ENCODE measurements at places on chromosomes 6 and 20.
A peak's percentile ranks its signal among the peaks of the same experiment; 100 is the strongest.

DNA sequence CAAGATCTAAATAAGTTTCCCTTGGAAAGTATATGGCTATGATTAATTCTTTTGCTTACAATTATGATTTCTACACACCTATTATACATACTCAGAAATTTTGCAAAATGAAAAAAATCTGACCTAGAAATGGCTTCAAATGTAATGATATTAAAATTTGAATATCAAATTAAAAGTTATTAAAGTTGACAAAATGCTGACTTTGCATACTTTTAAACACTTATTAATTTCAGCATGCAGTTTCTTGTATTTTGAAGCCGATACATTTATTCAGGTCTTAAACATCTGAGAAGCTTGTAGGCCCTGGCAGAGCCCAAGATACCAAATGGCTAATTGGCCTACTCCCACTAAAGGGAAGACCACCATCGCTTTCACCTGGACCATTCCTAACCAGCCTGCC lies 59.8 kb downstream of the SMLR1 start:
- no peak for DNase-seq

- DNase-seq: peak; percentile 66
Observed at GRCh38 chr6:32941214-32941768, 463 bp upstream of the HLA-DMB start.

GRCh38 chr6:160028487-160029275 lies 59.8 kb downstream of the IGF2R start:
- no peak for DNase-seq

DNA sequence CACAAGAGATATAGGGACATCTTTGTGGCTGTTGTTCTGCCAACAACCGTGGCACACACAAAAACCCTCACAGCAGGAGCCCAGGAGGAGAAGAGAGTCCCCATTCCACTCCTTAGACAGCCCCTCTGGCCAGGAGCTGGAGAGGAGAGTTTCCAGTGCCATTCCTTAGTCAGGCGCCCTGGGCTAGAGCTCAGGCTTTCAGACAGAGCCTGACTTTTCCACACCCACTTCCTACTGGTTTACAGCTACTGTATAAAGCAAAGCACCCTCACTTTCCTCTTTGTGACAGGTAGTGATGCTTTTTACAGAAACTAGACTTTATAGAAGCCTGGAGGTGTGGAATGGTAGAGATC lies 145.9 kb downstream of the SYCP2 start:
- no peak for DNase-seq

GRCh38 chr6:127092466-127092865 lies 26.0 kb upstream of the RSPO3 start:
- no peak for DNase-seq

- DNase-seq: no peak
Observed at GRCh38 chr20:10007747-10008146, 27.0 kb upstream of the ANKEF1 start.

DNA sequence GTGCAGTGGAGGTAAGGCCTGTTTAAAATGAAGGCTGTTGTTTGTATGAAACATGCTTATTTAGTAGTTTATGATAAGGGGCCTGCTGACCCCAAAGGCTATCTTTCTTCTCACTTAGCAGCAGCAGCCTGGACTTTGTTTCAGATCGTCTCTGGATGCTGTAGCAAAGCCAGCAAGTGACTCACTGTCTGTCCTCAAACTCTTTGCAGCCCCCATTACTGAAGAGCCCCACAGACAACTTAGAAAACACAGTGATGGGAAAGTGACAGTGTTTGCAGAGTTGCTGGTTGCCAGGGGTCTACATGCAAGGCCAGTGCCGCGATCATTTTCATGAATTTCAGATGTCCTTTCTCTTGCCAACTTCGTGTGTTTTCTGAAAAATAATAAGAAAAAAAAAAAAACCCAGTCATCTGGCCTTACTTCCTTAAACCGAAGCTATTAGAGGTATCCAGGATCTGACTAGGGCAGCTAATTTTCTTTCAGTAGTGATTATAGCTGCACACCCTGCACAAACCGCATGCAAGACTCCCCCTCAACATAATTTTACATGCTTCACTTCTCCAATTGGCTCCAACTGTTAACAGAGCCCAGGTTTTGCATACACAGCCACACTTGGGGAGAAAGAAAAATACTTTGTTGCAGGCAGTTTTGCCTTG lies 11.6 kb upstream of the F13A1 start:
- DNase-seq: no peak

DNA sequence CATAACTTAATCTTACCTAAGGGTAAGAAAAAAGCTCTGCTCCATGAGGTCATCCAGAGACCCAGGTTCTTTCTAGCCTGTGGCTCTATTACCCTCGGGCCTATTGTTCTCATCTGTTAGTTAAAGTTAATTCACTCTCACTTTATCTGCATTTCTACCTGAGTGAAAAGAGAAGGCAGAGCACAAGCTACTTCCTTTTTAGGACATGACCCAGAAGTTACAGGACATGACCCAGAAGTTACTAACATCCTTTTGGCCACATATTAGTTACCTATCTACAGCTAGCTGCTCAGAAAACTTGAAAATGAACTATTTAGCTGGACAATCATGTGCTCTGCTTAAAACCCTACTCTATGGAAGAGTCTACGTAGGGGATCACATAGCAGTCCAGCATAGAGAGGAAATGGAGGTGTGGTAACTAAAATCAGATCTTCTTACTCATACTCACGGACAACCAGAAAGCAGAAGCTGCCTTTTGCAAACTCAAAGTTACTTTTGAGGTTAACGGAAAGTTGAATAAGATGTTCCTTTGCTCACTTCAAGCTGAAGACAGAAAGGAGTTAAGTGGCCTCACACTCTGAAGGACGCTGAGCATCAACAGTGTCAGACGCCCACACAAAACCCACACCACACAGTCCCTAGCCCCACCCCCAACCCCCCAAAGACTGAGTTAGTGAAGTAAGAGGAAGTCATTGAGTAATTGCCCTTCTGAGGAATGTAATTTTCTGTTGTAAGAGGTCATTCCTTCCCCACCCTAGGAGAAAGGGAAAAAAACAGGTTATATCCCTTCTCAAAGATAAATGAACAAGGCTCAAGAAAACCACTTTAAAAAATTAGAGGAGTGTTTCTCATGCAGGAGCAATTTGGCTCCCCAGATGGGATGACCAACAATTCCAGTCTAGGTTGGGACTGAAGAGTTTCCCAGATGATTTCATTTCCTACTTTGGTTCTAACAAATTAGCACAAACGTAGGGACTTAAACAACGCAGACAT lies 45.9 kb upstream of the TAB2 start:
- DNase-seq: peak; percentile 64

DNA sequence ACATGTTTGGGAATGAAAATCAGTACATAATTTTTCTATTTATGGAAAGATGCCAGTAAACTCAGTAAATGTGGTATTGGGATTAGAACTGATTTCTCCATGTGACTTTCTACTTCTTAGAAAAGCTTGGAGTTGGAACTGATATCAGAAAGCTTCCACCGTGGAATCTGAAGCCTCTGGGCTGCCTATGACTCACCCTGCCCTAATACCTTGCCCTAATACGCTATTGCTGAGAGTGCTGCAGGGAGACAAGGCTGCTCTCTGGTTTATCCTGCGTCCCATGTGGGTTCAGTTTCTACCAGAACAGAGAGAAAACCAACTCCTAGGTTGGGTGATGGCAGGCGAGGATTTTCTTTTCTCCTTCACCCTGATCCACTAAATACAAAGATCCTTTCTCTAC lies 3.3 kb upstream of the STMND1 start:
- no peak for DNase-seq

- no peak for DNase-seq
Observed at GRCh38 chr6:68343901-68344300, 291.2 kb upstream of the ADGRB3 start.

GRCh38 chr6:110799189-110799588 lies 16.1 kb downstream of the CDK19 start:
- no peak for DNase-seq

GRCh38 chr6:33384581-33385020 lies 7.0 kb upstream of the KIFC1 start:
- DNase-seq: no peak

GRCh38 chr6:87870556-87870955 lies 168.5 kb upstream of the AKIRIN2 start:
- no peak for DNase-seq

DNA sequence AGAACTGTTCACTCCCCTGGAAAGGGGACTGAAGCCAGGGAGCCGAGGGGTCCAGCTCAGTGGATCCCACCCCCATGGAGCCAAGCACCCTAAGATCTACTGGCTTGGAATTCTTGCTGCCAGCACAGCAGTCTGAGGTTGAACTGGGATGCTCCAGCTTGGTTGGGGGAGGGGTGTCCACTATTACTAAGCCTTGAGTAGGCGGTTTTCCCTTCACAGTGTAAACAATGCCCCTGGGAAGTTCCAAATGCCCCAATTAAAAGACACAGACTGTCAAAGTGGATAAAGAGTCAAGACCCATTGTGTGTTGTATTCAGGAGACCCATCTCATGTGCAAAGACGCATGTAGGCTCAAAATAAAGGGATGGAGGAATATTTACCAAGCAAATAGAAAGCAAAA lies 150.2 kb downstream of the LPA start:
- no peak for DNase-seq

DNA sequence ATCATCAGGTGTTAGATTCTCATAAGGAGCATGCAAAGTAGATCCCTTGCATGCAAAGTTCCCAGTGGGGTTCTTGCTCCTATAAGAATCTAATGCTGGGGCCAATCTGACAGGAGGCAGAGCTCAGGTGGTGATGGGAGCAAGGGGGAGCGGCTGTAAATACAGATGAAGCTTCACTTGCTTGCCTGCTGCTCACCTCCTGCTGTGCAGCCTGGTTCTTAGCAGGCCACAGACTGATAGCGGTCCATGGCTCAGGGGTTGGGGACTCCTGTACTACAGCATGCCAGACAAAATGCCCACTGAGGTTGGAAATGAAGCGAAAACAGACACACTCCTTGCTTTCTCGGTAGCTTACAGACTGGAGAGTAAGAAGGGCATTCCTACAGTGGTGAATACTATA lies 386.8 kb downstream of the PLCB1 start:
- no peak for DNase-seq

GRCh38 chr20:50624351-50625016 lies 66.9 kb downstream of the RIPOR3 start:
- no peak for DNase-seq

- no peak for DNase-seq
Observed at GRCh38 chr20:5005326-5005725, 4.0 kb upstream of the SLC23A2 start.

GRCh38 chr6:128759447-128759846 lies 123.5 kb upstream of the LAMA2 start:
- no peak for DNase-seq

DNA sequence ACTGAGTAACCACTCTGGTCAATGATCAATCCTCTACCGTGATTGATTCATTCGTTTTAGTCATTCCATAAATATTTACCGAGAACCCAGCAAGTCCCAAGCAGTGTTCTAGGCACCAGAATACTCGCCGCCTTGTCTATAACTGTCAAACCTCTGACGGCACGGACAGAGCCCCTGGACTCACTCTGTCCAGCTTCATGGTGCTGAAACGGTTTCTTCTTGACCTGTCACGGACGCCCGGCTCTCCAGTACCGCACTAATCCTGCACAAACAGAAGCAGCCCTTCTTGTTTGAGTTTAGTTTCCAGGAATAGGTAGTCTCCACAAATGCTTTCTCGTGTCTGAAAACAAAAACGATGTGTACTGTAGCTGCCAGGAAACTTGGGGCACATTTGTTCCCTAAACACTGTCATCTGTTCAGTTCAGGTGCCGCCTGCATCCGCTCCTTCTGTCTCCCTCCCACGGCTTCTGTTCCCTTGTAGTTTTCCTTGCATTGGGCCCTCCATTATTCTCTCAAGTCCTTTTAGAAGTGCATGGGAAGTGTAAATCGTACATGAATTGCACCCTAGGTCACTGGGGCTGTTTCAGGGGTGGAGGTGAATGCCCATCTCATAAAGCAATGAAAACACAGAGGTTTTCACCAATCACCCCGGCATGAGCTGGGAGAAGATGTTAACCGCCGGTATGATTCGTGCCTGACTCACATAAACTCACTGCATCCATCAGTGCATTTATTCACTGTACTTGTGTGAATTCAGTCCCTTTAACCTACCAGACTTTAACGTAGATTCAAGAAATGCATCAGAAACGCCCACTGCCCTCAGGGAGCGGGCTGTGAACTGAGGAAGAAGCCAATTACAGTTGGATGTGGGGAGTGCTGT lies 209.3 kb upstream of the CDH4 start:
- no peak for DNase-seq

DNA sequence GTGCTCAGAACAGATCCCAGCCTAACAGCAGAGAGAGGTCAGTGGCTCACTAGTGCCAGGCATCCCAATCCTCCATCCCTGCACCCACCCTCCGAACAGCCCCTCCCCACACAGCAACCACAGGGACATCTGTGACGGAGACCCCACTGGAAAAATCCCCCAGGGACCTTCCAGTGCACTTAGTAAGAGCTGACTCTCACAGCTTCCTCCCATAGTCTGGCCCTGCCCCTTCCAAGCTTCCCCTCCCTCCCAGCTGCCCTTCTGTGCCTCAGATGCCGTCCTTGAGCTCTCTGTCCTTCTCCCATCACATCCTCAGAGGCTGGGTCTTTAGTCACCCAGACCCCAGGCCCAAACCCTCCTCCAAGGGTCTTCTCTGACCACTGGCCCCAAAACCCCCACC lies 9.7 kb upstream of the THBS2 start:
- no peak for DNase-seq

DNA sequence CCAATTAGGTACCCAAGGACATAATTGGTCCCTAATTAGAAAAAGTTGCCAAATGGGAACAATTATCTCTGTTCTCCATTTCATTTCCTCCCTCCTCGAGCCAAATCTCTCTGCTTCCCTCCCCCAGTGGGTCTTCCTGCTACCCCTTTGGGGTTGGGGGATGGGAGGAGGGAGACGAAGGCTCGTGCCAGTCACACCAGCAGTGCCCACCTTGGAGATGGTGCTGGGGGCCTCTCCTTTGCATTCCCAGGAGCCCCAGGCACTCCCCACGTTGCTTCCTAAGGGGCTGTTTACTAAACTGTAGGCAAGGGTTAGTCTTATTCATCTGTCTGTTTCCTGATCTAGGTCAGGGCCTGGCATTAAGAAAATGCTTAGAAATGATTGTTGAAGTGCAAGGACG lies 33.1 kb downstream of the MDFI start:
- no peak for DNase-seq

All from CD4-positive, alpha-beta T cell treated with Interferon gamma for 1 hour (primary cell).